ENCODE measurements at places on chromosomes 13 and 19.

DNA sequence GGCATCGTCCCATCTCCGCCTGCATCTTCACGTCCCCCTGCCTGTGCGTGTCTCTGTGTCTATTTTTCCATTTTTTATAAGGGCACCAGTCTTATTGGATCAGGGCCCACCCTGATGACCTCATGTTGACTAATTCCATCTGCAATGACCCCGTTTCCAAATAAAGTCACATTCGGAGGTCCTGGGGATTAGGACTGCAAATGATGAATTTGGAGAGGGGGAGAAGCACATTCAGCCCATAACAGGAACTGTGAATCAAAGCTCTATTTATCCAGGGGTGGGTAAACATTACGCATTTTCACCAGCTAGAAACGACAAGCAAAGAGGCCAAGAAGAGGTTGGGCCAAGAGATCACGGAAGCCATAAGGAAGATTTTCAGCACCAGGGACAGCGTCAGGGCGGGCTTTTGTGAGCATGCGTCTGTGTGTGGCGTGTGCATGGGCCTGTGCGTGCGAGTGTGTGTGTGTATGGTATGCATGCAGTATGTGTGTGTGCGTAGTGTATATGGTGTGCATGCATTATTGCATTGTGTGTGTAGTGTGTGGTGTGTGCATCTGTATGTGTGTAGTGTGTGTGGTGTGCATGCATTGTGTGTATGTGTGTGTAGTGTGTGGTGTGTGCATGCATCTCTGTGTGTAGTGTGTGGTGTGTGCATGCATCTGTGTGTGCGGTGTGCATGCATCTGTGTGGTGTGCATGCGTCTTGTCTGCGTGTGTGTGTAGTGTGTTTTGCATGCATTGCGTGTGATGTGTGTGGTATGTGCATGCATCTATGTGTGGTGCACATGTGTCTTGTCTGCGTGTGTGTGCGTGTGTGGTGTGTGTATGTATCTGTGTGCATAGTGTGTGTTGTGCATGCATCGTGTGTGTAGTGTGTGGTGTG is 19.6 kb downstream of the CELF5 start:
- DNase-seq: peak; percentile 32

DNA sequence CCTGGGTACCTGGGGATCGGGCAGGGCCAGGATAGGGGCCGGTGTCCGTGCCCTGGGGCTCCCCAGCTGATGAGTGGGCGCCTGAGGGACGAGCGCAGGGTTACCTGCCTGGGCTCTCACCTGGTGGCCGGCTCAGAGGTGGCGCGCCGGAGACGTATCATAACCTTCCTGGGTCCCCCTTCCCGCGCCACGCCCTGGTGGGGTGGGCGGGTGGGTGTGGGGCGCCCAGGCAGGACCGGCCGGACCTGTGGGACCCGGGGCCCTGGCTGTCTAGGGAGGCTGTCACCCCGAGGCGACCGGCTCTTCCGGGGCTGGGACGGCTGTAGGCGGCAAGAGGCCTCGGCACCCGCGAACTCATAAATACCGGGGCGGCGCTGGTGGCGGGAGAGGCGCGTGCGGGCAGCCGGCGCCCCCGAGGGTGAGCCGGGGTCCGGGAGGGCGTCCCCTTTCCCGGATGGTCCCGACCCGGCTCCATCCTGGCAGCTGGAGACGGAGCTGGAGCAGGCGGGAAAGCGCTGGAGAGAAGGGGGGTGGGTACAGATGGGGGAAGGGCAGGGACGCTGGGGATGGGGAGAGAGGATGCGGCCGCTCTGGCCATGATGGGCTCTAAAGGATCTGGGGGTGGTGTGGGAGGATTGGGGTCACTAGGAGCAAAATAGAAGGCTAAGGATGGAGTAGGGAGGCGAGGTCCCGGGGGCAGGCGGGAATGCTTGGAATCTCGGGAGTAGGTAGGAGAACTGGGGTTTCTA is at the start of gene ACP7:
Gene ACP7, plus strand, starts transcription at position 386 of the 749 bp plus-strand sequence. CDS start 902 bp downstream, outside the sequence.
- peak; percentile 8 for DNase-seq

DNA sequence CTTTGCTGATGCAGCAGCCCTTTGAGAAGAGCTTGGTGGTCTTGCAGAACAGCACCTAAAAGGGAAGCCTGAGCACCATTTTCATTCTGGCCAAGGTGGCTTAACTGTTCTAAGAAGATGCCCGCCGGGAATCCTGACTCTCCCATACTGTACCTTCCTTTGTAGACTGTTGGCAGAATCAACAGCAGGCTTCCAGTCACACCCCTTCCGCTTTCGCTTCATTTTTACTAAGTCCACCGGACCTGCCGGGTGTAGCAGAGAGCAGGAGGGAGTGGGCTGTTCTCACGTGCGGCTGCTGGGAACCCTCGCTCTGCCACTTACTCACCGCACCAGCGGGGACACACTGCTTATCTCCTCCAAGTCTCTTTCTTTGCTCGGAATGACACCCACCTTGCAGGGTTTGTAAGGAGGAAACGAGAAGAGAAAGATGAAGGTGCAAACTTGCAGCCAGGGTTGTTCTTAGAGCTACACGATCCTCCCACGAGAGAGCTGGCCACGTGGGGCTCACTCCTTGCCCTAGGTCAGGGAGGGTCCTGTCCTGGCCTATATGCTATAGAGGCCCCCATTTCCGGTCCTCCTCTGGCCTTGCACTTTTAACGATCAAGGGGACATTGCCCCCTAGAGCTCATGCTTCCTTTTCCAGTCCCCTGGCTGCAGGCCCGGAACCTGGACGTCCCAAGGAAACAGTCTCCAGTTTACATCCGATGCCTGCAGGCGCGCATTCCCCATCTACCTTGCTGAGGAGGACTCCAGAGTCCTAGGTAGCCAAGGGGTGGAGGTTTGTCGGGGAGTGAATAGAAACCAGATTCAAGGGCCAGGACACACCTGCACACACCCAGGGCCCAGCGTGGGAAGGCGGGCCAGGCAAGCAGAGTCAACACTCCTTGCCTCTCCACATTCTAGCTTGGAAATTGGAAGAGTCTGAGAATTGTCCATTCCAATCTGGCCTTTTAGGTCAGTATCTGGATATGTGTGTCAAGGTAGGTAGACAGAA is 453.6 kb downstream of the IRS2 start:
- DNase-seq: no peak

DNA sequence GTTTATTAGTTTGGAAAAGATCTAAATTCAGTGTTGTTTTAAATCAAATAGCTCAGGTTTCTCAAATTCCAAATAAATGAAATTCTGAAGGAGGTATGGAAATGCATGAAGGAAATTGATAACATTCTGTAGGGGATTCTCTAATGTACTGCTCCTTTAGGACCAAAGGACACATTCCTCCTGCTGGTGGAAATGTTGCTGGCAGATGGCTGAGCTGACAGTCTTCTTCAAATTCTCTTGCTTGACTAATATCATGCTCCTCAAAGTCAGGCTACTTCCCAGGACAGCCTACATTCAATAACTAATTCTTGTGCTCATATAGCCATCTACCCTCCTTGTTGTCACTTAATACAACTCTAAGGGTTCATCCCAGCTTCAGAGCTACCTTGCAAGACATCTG is 1118.5 kb downstream of the PCDH9 start:
- DNase-seq: no peak

DNA sequence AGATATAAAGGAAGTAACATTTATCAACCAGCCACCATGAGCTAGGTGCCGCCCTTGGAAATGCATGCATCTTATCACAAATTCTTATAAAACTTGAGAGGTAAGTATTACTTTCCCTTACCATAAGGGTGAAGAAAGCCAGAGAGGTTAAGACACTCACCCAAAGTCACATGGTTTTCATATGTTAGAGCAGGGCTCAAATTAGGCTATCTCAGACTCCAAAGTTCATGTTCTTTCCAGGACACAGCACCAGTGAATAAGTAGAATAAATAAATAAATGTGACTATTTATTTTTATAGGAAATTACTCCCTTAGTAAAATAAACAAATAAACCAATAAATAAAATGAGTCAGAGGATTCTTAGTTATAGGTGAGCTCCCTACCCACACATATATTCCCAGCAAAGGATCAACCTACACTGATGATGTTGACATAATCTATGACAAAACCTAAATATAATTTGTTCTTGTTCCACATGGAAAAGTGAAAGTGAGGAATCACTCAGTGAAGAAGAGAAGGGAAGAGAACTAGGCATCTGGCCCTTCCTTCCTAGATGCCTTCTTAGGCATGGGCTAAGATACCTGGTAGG is 27.2 kb downstream of the SPRY2 start:
- no peak for DNase-seq

DNA sequence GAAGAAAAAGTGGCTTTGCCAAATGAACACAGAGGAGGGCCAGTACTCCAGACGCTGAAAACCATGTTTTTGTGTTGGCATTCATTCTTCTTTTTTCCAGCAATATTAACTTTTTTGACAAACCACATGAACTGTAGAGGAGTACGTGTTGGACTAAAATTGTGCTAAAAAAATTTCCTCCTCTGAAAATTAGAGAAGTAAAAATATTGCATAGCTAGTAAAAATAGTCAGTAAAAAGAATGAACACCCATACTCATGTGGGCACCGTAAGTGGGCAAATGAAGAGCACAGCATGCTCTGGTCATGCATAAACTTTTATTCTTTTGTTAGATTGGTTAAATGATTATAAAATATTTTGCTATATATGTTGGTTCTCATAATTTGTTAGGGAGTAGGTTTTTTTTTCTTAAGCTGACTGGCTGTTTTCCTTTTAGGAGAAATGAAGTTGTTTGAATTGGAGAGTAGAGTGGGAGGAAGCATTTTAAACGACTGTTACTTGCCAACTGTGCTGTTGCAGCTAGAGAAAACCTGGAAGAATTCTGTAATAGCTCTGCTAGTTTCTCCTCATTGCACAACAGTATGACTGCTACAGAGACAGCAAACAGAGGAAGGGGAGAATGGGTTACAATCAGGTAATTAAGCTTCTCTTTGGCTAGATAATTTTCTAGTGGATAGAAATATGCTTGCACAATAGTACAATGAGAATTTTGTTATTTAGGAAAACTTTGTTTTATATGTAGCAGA is 222.4 kb downstream of the KCTD12 start:
- DNase-seq: no peak

DNA sequence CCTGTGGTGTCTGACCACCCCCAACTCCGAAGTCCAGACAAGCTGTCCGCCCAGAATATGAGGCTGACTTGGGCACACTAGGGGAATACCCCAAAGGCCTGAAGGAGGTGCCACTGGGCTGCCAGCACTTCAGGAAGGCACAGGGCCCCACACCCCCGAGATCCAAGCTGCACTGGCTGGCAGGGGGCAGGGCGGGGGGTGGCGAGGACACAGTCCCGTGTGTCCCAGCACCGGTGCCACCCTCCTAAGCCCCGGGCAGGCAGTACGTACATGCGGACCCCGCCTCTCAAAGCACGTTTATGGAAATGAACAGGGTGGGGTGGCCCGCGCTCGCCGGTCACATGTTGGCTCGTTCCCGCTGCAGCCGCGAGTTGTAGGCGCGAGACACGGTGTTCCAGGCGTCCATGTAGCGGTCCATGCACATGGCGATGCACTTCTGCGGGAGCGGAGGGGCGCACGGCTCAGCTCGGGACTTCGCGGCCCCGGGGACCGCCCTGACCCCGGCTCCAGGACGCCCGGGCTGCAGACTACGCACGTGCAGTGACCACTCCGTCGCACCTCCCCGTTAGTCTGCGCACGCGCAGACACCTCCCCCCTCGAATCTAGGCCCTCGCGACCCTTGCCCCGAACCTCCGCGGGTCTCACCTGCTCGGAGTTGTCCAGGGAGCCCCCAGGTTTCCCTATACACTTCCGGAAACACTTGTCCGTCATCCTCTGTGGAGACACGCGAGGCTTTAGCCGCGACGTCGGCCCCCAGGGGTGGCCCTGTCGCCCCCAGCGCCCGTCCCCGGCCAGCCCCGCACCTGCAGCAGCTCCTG is 566 bp downstream of the TIMM13 start:
- peak; percentile 20 for DNase-seq

DNA sequence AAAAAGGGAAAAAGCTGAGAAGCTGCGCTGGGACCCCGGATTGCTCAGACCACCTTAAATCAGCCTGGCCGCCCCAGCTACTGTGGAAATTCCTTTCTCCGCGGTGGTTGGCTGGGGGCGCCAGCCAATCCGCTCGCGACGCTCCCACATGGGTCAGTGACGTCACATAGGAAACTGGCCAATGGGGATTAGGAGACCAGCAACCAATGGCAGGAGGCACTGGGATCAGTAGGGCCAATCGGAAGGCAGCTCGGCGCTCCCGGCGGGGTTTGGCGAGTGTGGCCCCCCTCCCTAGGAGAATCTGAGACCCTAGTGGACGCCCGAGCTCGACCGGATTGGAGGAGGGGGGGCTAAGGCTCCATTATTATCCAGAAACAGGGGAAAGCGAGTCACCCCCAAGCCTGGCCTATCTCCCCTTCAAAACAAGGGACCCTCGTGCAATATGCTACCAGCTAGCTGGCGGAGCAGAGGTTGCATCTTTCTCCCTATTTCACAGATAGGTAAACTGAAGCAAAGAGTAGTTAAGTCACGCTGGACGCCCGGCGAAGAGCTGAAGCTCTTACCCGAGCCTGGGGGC is 6.5 kb upstream of the TLE2 start:
- DNase-seq: peak; percentile 92

DNA sequence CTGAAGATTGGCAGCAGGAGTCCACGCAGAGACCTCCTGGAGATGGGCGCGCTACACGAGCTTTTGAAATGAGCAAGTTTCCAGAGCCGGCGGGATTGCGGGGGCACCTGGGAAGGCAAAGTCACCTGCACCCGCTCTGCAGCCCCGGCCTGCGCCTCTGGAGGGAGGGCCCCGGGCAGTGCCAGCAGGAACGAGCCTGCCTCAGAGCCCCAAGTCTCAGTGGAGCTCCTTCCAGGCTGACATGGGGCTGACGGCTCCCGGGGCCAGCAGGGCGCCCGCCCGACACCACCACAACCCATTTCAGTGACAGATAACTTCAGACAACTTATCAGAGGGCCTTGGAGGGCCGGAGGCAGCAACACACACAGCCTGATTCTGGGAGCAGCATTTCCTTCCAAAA is 45.0 kb downstream of the RASA3 start:
- DNase-seq: no peak

DNA sequence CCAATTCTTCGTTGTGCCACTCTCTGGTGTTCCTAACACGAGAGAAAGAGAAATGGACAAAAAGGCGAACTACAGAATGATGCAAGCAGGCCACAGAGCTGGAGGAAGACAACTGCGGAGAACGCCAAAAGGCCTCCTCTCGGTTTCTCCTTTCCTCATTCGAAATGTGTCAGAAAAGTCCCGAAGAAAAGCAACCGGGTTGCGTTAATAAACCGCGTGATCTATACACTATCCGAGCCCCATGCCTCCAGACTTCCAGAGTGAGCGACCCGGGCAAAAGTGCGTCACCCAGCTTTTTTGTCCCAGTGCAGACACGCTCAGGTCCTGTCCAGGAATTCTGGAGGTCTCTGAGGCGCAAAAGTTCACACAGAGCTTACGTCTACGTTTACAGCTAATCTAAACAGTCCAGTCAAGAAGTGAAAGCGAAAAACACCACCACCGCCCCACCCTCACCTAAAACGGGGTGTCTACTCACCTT is 413 bp downstream of the N4BP2L2 start:
- DNase-seq: no peak

- no peak for DNase-seq
Observed at GRCh38 chr13:23488442-23488841, 54.9 kb upstream of the SACS start.

GRCh38 chr13:43985422-43986072 is 105.8 kb downstream of the LACC1 start:
- DNase-seq: no peak

All from activated CD4-positive, alpha-beta T cell treated with anti-CD3 and anti-CD28 coated beads, Interleukin-2, amount 50 U/mL, for 4 hours (primary cell).